Transverse colon (tissue), 4 donors: ENCODE measurements at places on chromosomes 1 and 21. TPM values are rescaled to one million over a fixed set of nuclear protein-coding genes. Genes with fewer than 3 reads are reported as not detected.

RGS13 gene
- total RNA-seq = 1.3 TPM

SPTA1 gene
- total RNA-seq = under 0.01 TPM

- peaks cover 29% of the 10 kb centered on the region for H3K27me3 ChIP-seq
- H3K4me1 ChIP-seq = no peaks in the 10 kb centered on the region
- H3K4me3 ChIP-seq = no peak overlapping the region
- DNase-seq = no peak
- no peak overlapping the region for H3K27ac ChIP-seq
Observed at GRCh38 chr1:2934156-2934540, 87.1 kb upstream of the ACTRT2 start.

DNA sequence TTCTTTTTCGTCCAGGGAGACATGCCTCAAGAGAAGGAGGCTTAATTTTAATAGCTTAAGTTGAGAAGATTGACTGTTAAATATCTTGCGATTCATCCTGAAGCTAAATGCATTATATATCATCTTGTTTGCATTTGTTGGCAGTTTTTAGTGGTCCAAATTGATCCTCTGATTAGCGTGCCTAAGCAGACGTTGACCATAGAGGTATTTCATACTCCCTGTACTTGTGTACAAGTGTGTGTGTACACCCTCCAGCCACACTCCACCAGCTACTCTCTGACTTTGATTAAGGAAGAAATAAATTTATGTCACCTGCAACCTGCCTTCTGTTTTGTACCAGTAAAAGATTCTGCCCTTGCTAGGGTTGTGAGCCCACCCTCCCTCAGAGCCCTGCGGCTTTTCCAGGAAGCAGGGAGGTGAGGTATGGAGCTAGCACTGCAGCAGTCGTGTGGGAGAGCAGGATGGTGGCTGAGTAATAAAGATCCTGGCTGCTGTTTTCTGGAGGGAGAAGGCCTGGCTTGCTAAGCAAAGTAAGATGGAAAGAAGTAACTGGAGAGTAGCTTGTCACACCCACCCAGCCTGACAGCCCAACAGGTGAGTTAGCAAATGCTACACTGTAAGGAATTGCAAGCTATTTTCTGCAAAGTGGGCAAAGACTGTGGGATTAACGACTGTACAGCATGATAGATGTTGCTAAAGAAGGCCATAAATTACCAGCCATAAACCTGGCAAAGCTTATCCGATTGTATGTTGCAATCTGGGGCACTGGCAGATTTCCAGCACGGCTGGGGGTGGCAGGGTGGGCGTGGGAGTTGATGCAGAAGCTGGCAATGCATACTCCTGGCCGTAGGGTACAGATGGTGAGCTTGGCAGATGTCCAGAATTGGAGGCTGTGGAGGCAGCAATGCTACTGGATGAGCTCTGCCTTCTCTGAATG is 170.2 kb downstream of the TNR start:
- H3K4me3 ChIP-seq = no peak overlapping the region
- no peak overlapping the region for H3K27ac ChIP-seq
- H3K36me3 ChIP-seq = no peaks in the 10 kb centered on the region
- no peaks in the 10 kb centered on the region for H3K27me3 ChIP-seq
- no peaks in the 10 kb centered on the region for H3K4me1 ChIP-seq
